ENCODE measurements at places on chromosomes 2 and 18.

DNA sequence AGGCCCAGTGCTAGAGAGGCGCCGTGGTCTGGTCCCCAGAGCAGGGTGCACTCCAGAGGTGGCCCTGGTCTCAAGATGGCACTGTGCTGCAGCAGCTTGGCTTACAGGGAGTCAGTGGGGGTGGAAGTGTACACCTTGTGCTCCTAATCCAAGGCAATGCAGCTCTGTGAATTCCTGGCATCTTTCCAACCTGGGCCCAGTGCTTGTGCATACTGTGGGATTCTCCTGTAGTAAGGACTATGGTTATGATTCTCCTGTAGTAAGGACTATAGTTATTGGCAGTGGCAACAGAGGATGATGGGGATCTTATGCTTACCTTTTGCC, 616.7 kb upstream of the REG3G start:
- DNase-seq = no peak

DNA sequence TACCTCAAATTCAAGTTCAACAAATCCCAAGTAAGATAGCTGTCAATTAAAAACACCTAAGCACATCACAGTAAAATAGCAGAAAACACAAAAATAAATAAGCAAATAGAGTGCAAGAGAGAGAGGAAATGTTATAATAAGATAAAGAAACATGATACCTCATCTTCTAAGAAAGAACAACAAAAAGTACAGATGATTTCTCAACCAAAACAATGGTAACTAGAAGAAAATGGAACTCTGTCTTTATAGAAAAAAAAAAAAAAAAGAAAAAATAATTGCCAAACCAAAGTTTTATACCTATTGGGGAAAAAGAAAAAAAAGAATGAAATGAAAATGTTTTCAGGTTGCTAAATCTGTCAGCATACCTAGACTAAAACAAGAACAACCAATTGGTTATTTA, 1253.5 kb upstream of the CDH2 start:
- DNase-seq = no peak

- DNase-seq = no peak
Measured at GRCh38 chr2:227377467-227378351, 1.4 kb downstream of the TM4SF20 start.

DNA sequence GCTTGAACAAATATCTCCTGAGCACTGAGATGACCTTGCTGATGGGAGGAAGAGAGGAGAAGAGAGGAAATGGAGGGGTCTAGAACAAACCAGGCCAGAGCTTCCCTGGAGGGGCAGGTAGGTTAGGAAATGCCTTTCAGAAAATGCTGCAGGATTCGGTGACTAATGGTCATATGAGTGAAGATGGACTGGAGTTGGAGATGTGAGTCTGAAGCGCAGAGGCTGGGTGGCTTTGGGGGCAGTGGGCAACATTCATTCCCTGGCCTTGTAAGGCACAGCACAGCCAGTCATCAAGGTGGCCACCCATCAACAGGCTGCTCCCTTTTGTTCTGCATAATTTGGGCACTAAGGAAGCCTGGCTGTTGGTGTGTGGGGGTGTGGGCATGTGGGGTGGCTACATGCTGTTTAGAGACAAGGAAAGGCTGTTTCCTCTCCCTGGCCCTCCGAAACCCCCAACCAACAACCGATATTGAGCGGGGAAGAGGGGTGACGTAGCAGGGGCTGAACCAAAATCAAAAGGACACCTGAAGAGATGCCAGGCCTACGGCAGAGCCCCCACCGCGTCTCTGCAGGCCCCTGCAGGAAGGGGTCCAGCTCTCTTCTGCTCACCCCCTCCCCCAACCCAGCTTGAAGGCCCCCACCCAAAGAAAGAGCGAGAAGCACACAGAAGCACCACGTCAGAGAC, 1.5 kb downstream of the SLC30A3 start:
- DNase-seq = no peak

DNA sequence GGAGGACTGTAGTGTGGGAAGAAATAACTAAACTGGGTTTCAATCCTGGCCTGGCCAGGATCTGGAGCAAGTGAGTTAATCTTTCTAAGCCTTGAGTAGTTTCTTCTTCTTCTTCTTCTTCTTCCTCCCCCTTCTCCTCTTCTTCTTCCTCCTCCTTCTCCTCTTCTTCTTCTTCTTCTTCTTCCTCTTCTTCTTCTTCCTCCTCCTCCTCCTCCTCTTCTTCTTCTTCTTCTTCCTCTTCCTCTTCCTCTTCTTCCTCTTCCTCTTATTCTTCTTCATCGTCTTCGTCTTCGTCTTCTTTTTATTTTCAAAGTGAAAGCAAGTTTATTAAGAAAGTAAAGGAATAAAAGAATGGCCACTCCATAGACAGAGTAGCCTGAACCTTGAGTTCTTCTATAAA, 6.5 kb upstream of the IL1RN start:
- no peak for DNase-seq

DNA sequence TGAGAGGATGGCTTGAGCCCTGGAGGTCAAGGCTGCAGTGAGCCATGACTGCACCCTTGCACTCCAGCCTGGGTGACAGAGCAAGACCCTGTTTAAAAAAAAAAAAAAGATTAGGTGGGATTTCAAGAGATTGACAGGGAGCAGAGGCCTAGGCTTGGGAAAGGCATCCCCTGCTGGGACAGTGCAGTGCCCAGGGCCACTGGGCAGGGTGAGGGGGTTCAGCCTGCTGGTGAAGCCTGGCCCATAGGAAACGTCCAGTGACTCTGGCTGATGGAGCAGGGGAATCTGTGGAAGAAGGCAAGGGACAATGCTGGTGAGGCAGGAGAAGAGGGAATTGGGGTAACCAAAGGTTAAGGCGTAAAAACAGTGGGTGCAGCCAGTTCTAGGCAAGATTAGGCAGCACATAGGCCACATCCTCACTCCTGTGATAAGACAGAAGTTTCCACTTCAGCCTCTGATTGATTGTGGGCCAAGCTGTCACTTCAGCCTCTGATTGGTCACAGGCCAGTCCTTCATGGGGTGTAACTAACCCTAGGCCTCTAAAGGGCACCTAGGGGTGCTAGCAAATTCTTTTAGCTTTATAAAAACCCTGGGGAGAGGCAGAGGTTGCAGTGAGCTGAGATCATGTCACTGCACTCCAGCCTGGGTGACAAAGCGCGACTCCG, 128.6 kb downstream of the MSH2 start:
- no peak for DNase-seq

GRCh38 chr2:65393743-65394422, 38.5 kb downstream of the SPRED2 start:
- DNase-seq = no peak

GRCh38 chr2:230712443-230713330, at the start of gene CAB39:
TSS of gene CAB39 (plus strand) at chr2:230712842. CDS start at chr2:230760002, 47,160 bp downstream.
- peak; percentile 65 for DNase-seq

GRCh38 chr2:21382701-21383520, 259.1 kb downstream of the TDRD15 start:
- DNase-seq = no peak

- no peak for DNase-seq
Measured at GRCh38 chr2:9594366-9595054, 36.3 kb downstream of the YWHAQ start.

DNA sequence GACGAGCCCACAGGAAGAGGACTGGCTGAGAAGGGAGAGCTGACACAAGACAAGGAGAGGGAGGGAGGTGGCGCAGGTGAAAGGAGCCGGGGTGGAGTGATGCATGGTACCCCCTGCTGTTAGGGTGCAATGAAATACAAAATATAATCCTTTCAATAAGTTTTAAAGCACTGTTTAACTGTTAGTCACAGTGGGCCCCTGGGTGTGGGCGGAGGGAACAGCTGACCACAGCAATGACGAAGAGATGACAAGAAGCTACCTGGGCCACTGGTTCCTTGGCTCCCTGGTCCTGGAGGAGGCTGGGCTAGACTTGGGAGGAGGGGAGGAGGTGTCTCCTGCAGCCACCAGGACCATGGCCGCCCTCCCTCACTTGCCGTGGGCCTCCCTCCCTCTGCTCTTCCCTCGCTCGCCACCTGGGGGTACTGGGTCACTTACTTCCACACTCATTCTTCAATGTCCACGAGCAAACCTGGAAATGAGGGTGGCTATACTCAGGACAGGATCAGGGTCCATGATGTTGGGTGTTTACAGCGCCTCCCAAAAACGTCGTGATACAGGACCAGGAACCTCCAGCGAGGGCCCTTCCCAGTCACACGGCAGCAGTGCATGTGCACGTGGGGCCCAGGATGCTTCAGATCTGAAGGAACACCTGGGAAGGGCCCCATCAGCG, 196.1 kb downstream of the ANKRD30B start:
- DNase-seq = no peak

- DNase-seq = no peak
Measured at GRCh38 chr18:3447068-3447894, 2.7 kb upstream of the TGIF1 start.

- DNase-seq = no peak
Measured at GRCh38 chr18:31798399-31798798, 37.7 kb upstream of the SLC25A52 start.

- DNase-seq = no peak
Measured at GRCh38 chr2:188159484-188159883, 132.2 kb upstream of the GULP1 start.

DNA sequence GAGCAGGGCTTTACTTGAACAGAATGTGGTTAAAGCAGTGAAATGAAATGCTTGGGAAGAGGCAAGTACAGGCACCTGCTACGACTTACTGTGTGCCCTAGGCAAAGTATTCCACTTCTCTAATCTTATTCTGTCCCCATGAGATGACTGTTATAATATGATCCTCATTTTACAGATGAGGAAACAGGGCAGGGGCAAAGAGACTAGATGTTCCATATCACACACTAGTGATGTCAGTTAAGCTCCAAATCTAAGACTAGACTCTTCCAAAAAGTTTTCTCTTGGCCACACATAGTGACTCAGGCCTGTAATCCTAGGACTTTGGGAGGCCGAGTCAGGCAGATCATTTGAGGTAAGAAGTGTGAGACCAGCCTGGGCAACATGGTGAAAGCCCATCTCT, 235.0 kb downstream of the SETBP1 start:
- DNase-seq = no peak

- DNase-seq = no peak
Measured at GRCh38 chr2:6506361-6506794, 359.3 kb downstream of the CMPK2 start.

DNA sequence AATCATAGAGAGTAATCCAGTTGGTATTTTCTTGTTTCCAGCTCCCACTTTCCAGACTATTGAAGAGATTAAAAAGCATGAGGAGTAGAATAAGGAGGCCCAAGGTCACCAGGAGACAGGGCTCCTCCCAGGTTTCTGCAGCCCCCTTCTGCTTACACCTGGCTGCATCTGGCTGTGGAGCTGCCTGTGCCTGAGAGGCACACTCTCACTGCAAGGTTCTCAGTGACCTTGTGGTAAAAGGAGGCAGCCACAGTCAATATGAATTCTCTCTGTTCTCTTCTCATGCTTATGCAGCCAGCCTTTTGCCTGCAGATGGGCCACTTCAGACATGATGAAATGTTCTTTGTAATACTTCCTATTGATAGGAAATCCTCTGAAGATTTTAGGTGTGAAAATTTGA, 233.7 kb downstream of the MYO3B start:
- no peak for DNase-seq

- DNase-seq = no peak
Measured at GRCh38 chr2:223688094-223688835, 86.1 kb upstream of the SCG2 start.

GRCh38 chr2:102114851-102115497, 27.6 kb upstream of the IL1R1 start:
- no peak for DNase-seq

- no peak for DNase-seq
Measured at GRCh38 chr2:227661025-227661649, 5.5 kb upstream of the SCYGR5 start.

DNA sequence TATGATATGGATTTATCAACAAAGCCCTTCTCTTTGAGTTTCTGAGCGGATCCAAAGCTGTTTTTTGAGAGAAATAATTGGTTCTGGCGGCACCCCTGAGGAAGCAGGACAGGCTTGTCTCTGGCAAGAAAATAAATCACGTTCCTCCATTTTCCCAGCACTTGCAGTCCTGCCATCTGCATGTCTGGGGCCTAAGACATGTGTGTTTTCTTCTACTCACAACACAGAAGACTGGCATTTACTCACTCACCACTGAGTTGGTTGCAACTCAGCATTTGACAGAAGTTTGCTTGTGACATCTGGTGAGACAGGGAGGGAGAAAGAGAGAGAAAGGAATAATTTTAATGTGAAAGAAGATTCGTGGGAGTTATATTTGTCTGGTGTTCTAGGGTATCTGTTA, 37.0 kb upstream of the YES1 start:
- DNase-seq = no peak

- DNase-seq = no peak
Measured at GRCh38 chr2:215625207-215625606, 189.3 kb upstream of the FN1 start.

DNA sequence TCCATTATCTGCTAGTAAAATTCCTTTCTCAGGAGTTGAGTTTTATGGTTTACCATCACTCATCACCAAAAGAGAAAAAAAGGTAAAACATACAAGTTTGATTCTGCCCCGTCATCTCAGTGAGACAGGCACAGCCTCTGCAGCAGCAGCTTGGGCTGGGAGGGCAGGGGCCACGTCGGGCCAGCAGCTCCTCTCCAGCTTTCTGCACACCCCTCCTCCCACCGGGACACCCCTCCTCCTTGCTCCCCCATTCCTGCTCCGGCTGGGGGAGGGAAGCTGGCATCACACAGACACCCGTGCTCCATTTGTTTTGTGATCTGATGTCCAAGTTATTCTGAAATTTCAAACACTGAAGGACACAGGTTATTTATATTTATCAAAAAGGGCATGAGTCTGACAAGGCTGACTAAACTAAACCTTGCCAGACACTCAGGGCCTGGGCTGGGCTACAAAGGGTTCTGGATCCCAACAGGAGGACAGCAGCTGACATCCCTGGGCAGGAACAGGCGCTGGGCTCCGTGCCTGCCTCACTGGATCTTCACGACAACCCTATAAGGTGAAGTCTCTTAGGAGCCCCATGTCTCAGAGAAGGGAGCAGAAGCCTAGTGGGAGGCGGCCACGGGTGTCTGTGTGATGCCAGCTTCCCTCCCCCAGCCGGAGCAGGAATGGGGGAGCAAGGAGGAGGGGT, 71.4 kb downstream of the HDAC4 start:
- no peak for DNase-seq

DNA sequence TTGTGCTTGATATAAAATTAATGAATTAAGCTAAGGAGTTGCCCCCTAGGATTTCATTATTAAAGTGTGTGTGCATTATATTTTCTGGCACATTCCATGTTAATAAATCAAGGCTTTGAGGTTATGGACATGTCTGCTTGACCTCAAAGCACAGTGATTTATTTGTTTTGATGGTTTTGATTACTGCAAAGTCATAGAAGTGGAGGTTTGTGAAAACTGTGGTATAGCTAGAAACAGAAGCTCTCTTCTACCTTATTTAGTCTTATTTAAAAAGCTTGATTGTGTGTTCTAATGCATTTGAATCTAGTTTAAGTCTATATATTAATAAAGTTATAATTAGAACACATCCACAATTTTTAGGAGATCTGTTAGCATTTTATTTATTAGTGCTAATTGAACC, 32.2 kb downstream of the DOK6 start:
- DNase-seq = no peak

Data from stimulated activated CD4-positive, alpha-beta T cell treated with anti-CD3 and anti-CD28 coated beads, Interleukin-1b, Interleukin-23, amount 100 ng/mL, for 1 hour (primary cell).